ENCODE measurements at places on chromosomes 7 and 10.

DNA sequence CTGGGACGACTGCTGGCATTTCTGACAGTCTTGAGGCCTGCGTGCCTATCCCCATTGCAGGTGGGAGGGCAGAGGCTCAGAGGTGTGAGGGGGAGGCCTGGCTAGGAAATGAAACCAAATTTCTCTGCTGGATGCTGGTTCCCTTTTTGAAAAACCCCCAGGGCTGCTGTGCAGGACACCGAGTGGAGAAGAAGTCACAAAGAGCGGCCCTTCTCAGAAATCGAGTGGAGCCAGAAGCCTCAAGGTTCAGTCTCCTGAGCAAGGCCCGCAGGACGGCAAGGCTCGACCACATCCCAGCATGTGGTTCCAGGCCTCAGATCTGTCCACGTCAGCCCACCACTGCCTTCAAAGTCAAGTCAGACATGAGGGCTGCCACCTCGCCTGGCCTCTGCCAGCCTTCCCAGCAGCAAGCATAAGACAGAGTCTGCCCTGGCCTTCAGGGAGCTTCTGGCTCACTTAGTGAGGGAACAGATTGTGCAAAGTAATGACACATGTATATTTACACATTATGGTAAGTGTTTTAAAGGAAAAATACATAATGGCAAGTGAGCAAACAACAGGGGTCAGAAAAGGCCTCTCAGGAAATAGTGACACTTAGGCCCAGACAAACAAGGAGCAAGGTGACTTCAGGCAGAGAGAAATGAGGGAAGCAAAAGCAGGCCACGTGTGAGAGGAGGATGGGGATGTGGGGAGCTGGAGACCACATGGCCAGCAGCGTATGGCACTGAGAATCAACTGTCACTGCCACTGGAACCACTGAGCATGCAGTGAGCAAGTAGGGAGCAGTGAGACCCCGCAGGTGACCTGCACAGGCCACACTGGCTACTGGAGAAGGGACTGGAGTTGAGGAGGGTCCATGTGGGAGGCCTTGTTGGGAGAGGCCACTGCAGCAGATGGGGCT, 86.7 kb downstream of the ARHGAP22 start:
- no peak for DNase-seq

DNA sequence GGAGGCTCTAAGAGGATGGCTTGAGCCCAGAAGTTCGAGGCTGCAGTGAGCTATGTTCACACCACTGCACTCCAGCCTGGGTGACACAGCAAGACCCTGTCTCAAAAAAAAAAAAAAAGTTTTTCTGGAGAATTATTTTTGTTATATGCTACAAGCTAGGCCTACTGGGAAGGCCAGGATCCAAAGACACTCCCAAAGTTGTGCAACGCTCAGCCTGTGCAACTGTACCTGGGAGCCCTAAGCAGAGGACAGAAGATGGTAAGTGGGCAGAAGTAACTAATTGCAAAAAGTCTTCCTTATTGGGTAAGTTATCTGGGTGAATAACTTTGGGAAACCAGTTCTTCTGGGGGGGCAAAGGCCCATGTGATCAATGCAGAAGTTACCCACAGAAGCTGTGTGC, 17.3 kb downstream of the HIP1 start:
- DNase-seq: no peak

DNA sequence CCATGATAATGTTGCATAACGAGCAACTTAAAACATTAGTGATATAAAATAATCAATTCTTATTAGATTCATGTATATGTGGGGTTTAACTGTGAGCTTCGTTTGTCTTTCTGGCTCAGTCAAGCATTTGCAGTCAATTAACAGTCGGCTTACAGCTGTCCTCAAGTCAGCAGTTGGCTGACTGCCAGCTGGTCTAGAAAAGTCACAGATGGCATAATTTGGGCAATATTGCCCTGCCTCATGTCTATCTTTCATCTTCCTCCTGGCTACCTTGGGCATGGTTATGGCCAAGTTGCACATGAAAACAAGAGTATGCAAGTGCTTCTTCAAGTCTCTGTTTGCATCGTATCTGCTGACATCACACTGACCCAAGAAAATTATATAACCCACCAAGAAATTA, 186.1 kb upstream of the ZWINT start:
- no peak for DNase-seq

DNA sequence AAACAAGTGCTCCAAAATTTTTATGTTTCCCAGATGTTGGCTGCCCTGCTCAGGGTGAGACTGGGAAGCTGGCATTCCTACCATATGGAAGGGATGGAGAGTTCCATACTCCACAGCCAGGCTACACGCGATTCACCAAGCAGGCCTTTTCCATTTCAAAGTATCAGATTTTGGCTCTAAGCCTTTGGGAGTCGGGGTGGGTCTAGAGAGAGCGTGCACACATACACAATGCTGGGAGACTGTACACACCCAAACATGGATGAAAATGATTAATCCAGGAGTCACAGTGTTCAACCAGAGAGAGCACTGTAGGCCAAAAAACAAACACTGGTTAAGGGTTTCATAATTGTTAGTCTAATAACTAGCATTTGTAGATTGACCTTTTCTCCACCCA, 295.0 kb downstream of the BICC1 start:
- no peak for DNase-seq

Data from SHP77 treated with DMSO at 0.1 percent for 48 hours (cell line).